ENCODE measurements at places on chromosomes 7 and 10.

DNA sequence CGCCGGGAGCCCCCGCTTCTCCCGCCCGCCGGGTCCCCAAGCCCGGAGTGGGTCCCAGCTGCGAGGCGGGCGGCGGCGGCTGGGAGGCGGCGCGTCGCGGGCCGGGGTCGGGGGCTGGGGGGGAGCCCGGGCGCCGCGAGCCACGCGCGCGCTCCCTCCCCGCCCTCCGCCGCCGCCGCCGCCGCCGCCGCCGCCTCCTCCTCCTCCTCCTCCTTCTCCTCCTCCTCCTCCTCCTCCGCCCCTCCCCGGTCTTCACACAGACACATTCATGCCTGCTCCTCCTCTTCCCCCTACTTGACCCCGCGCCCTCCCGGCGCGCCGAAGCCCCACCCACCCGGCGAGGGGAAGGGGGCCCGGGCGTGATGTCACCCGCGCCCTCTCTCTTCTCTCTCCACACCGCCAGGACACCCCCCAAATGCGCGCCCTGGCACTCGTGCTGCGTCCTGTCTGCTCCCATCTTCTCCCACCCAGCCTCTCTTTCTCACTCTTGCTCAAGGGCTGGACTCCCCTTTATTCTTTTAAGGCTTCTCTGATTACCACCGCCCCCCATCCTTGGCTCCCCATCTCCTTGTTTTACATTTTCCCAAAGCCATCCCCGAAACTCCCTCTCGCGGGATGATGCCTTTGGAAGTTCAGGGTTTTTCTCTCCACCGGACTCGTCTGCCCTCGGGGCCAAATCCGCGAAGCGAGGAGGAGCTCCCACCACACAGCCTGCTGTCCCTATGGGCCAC is 967 bp upstream of the GLI3 start:
- DNase-seq, result no peak

- DNase-seq, result no peak
These were observed 25.3 kb downstream of the CCDC6 start for GRCh38 chr10:59880971-59881510.

- DNase-seq, result no peak
These were observed 414.7 kb upstream of the SEMA3C start for GRCh38 chr7:81333536-81333935.

DNA sequence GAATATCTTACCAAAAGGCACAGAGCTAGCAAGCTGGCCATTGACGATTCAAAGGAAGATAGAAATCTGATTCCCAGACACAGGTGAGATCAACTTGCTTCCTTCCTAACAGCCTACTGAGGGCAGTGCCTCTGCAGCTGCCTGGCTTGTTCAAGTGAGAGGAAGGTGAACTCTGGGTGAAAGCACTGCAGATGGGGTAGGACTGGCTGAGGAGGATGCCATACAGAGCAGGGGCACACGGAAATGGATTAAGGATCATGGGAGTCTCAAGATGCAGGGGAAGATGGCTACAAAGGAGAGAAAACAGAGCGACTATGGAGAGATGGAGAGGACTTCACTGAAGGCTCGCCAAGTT is 34.4 kb upstream of the GPAM start:
- DNase-seq, result no peak

GRCh38 chr10:89079961-89080360 is 89.4 kb downstream of the FAS start:
- DNase-seq, result no peak

DNA sequence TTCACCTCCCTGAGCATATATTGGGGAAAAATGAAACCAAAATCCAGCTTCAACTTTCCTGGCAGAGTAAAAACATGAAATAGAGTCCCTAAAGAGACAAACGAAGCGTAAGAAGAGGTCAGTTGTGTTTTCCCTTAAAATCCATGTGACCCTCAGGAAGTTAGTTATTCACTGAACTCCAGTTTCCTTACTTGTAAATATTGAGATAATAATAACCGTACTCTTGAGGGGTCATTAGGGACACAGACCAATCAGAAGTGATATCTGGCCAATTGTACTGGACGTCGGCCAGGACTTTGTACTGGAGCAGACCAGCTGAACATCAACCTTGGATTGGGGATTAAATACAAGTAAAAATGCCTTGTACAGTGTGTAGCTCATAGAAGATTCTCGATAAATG is 167.0 kb downstream of the GATA3 start:
- DNase-seq, result no peak

GRCh38 chr7:30521532-30521931 is 16.9 kb upstream of the GGCT start:
- DNase-seq, result no peak

GRCh38 chr10:13054844-13055243 is 45.1 kb upstream of the OPTN start:
- no peak for DNase-seq

- DNase-seq, result no peak
These were observed 995 bp upstream of the INPP5F start for GRCh38 chr10:119724593-119725516.

DNA sequence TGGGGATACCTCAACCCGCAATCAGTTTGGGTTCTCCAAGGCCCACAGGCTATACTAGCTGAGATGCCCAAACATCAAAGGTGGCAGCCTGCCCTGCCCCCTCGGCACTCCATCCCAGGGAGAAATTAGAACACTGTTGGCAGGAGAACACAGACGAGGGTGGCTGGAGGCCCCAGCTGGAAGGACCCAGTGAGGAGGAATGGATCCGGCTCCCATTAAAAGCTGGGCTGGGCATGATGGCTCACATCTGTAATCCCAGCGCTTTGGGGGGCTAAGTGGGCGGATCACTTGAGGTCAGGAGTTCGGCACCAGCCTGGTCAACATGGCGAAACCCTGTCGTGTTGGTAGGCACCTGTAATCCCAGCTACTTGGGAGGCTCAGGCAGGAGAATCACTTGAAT is 199.9 kb upstream of the GNAI1 start:
- no peak for DNase-seq

GRCh38 chr7:84013616-84014240 is 180.9 kb downstream of the SEMA3A start:
- no peak for DNase-seq
